ENCODE measurements at places on chromosomes 5 and 9.

DNA sequence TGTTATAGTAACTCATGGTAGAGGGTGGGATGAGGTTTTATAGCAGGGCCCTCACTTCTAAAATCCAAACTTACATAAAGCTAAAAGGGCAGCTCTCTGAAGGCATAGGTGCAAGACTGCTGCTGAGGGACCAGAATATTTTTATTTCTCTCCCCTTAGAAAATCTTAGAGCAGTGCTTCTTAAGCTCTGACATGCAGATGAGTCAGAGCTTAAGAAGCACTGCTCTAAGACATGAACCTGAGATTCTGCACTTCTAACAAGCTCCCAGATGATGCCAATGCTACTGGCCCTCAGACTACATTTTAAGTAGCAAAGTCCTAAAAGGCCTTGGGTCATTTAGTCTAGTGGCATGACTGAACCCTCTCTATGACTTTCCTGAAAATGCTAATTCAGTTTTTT lies 97.6 kb upstream of the SPRY4 start:
- no peak for DNase-seq

DNA sequence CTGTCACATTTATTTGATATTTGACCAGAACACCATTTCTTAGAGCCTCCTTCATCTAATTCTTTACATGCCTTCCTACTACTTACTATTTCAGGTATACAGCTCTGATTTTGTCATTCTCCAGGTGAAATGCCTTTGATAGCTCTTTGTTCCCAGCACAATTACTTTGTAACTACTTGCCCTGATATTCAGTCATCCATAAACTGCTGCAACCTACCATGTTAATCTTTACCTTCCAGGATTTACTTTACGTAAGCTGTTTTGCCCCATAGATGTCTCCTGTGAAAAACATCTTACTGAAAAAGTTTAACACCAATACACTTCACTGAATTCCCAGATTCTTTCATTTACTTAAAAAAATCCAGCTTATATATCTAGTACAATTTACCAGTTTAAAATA lies 443.8 kb upstream of the CYLC2 start:
- DNase-seq: no peak

GRCh38 chr5:140791089-140791488 lies 3.6 kb upstream of the PCDHA2 start:
- no peak for DNase-seq

- peak; percentile 54 for DNase-seq
Measured at GRCh38 chr9:70398145-70398556, 16.3 kb downstream of the KLF9 start.

Data from ascending aorta (tissue), 2 donors.